Urinary bladder (tissue), 4 donors: ENCODE measurements at places on chromosomes 1 and 21.

GRCh38 chr1:227059076-227059475 is 119.0 kb downstream of the COQ8A start:
- no peak for DNase-seq

DNA sequence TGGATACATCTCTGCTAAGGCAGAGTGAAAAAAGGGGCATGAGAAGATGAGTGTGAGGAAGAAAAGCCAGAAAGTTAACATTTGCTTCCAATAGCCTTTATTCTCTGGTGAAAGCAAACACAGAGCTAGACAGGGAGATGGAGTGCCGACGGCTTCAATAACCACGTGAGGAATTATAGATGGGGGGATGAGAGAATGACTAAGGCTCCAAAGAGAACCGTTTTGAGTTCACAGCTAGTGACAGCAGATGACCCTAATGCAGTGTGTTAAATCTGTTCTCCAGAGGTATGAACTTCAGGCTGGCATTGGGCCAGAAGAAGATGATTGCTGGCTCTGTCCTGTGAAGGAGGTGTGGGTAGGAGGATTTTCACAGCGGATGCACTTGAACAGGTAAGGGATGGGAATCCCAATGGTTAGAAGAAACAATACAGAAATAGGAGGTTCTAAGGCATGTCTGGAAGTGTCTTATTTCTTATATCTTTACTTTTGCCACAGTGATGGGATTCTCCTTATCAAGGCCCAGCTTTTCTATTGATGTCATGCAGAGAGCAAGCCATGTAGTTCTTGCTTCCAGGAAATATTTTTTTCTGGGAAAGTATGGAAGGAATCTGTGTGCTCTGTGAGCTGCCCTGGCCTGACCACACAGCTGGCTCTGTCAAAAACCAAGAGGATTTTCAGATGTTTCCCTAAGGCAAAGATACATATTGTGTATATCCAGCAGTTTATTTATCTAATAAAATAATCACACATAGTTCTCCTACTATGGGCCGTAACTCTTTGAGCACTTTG is 573.8 kb downstream of the LTN1 start:
- no peak for DNase-seq

DNA sequence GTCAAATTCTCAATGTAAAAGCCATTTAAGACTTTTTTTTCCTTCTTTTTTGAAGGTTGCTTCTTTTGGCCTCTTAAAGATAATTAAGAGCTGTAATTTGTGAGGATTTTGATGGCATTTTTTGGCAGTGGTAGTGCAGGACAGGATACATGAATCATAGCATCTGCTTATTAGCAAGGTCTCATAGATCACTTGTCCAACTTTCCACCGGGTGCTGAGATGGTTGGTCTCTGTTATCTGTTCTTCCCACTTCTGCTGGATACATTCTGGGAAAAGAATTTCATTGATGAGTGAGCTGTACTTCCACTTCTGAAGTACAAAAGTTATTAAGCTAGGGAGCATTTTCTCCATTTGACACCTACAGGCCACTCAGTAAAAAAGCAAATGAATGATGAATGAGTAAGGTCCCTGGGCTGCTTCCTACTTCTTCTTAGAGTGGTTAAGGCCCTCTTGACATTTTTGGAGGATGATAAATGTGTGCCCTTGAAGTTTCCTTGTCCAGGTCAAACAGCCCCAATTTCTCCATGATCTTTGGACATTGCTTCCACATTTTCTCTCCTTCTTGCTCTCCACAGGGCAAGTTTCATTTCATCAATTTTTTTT is 100.6 kb downstream of the ROR1 start:
- DNase-seq: no peak

DNA sequence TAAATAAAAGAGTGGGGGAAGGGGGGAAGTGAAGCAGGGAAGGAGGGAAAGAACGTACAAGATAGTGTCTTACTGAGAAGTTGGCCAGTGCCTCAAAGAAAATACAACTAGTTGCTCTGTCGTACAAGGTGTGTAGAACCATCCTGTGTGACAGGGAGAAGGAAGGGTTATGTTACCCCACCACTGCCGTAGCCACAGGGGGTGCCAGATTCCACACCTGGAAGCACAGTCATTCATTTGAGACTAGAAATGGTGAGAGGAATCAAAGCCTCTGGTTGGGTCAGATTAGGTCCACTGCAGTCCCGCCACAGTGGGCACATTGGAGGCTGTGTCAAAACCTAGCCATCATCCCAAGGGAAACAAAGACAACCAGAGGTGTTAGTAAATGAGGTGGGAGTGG is 2.7 kb upstream of the ERI3 start:
- DNase-seq: no peak

GRCh38 chr1:178539291-178539690 is 26.4 kb downstream of the TEX35 start:
- DNase-seq: no peak

- no peak for DNase-seq
Measured at GRCh38 chr1:77824694-77825093, 45.2 kb downstream of the MIGA1 start.

DNA sequence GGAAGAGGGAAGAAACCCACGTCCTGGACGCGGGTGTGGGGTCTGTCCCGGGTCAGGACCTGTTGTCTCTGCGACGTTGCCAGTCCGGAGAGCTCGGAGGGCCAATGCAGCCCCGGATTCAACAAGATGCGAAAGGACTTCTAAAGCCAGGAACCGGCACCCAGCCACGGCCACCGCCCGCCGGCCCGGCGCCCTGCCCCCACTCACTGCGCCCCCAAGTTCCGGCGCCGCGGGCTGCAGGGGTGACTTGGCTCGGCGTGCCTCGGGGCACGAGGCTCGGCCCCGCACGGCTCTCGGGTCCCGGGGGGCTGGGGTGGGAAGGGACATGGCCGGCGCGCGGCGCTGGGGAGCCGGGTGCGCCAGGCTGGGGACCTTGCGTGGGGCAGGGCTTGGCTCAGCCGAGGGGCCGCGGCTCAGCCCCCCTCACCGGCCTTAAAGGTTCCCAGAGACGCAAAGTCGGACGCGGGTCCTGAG is 51.8 kb upstream of the H6PD start:
- no peak for DNase-seq
